Transverse colon (tissue), 4 donors: ENCODE measurements at places on chromosomes 11 and 22. TPM values are rescaled to one million over a fixed set of nuclear protein-coding genes. Genes with fewer than 3 reads are reported as not detected.

DNA sequence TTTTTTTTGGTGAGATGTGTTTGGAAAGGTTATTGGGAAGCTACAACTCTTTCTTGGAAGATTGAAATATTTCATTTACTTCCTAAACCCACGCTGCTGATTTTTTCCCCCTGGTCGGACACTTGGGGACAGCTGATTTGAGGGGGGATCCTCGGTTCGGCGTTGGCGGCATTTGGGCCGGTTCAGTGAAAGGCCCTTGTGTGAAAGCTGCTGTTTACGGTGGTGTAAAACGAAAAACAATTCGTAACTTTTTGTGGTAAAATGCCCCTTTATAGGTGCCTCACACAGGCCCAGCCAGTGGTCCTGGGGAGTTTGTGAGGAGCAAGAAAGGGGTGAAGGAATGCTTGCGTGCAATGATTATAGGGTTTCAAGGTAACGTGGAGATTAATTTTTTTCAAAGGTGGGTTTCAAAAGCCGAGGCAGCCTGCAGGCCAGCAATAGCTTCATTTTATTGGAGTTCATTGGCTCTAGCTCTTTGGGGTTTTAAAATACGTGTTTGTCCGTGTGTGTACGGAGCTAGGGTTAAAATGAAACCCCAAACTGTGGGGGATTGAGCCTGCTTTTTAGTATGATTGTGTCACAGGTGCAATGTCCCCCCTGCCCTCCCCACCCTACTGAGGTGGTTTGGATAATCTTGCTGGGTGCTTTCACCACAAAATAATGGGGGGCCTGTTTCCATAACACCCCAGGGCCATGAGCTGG, 77.2 kb upstream of the PPARA start:
- H3K27ac ChIP-seq, result peak overlapping the region; percentile 99
- H3K4me3 ChIP-seq, result peak overlapping the region; percentile 90
- no peaks in the 10 kb centered on the region for H3K27me3 ChIP-seq
- H3K36me3 ChIP-seq, result no peaks in the 10 kb centered on the region
- H3K4me1 ChIP-seq, result peaks cover 34% of the 10 kb centered on the region

- no peak for DNase-seq
- H3K4me3 ChIP-seq, result no peak overlapping the region
- H3K36me3 ChIP-seq, result no peaks in the 10 kb centered on the region
- H3K4me1 ChIP-seq, result no peaks in the 10 kb centered on the region
- H3K27me3 ChIP-seq, result no peaks in the 10 kb centered on the region
These were observed 44.6 kb downstream of the RDX start for GRCh38 chr11:110251836-110252235.

DNA sequence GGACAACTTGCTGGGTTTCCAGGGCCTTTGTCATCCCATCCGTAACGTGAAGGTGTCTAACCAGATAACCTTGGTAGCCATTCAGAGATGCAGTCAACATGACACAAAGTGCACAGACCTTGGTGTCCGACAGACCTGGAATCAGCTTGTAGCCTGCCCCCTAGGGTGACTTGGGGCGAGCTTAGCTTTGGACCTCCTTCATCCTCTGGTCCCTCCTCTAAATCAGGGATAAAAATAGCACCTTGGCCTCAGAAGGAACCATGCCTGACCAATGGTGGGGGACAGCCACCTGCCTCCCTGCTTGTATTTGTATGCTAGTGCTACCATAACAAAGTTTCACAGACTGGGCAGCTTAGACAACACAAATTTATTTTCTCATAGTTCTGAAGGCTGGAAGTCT, 3.7 kb downstream of the SNRPD3 start:
- H3K4me1 ChIP-seq, result peaks cover 16% of the 10 kb centered on the region
- H3K27me3 ChIP-seq, result no peaks in the 10 kb centered on the region
- DNase-seq, result no peak
- H3K27ac ChIP-seq, result no peak overlapping the region
- H3K4me3 ChIP-seq, result no peak overlapping the region

- H3K27ac ChIP-seq, result no peak overlapping the region
- no peak overlapping the region for H3K4me3 ChIP-seq
- no peaks in the 10 kb centered on the region for H3K27me3 ChIP-seq
- H3K36me3 ChIP-seq, result no peaks in the 10 kb centered on the region
- no peaks in the 10 kb centered on the region for H3K4me1 ChIP-seq
These were observed 217.5 kb downstream of the DDX10 start for GRCh38 chr11:108882211-108882831.

- DNase-seq, result peak; percentile 73
- peak overlapping the region; percentile 73 for H3K27ac ChIP-seq
- H3K4me3 ChIP-seq, result no peak overlapping the region
- peaks cover 15% of the 10 kb centered on the region for H3K4me1 ChIP-seq
These were observed 50.8 kb downstream of the FBLN1 start for GRCh38 chr22:45553351-45554039.

DNA sequence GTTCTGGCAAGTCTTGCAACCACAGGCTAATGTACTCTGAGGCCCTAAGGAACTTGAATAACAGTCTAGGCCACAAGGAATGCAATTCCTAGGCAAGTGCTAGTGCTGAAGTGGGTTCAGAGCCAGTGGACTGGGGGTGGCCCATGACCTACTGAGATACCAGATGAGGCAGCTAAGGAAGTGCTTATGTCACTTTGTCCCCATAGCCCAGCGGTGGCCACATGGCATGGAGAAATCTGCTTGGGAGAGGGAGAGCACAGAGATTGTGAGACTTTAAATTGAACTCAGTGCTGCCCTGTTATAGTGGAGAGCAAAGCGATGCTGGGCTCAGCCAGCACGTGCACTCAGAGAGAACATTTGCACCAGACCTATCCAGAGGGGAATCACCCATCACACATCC, 629.5 kb downstream of the JRKL start:
- H3K4me1 ChIP-seq, result no peaks in the 10 kb centered on the region
- H3K27me3 ChIP-seq, result no peaks in the 10 kb centered on the region
- H3K27ac ChIP-seq, result no peak overlapping the region
- H3K4me3 ChIP-seq, result no peak overlapping the region
- DNase-seq, result no peak

Gene SCUBE1
- total RNA-seq, result 0.68 TPM

Gene MS4A7
- total RNA-seq, result 43.5 TPM

DNA sequence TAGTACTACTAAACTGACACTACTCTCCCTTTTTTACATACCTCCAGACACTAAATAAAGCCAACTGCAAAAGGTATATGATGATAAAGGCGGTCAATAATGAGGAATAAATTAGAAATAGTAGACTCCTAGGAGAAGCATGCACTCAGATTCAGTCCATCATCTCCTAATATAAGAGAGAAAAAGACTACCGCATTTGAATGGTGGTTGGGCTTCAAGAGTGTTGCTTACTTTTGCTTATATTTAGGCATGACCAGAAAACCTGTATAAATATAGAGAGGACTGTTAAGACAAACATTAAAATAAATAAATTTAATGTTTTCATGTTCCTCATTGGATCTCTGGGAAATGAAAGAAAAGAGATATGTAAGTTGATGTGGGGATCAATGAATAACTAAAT, 1137.0 kb downstream of the FAM181B start:
- no peak overlapping the region for H3K4me3 ChIP-seq
- no peaks in the 10 kb centered on the region for H3K27me3 ChIP-seq
- no peaks in the 10 kb centered on the region for H3K4me1 ChIP-seq

- no peak overlapping the region for H3K4me3 ChIP-seq
- peak overlapping the region; percentile 39 for H3K27ac ChIP-seq
- no peaks in the 10 kb centered on the region for H3K36me3 ChIP-seq
- H3K27me3 ChIP-seq, result no peaks in the 10 kb centered on the region
- no peaks in the 10 kb centered on the region for H3K4me1 ChIP-seq
These were observed 281.8 kb downstream of the ETS1 start for GRCh38 chr11:128305588-128305987.

Gene ARHGAP32
- total RNA-seq, result 73.6 TPM

- no peaks in the 10 kb centered on the region for H3K27me3 ChIP-seq
- H3K4me3 ChIP-seq, result no peak overlapping the region
- DNase-seq, result no peak
- H3K27ac ChIP-seq, result peak overlapping the region; percentile 62
These were observed 60.2 kb downstream of the FLRT1 start for GRCh38 chr11:64095949-64096348.
